ENCODE measurements at places on chromosomes 4 and X.
A peak's percentile ranks its signal among the peaks of the same experiment; 100 is the strongest.

- DNase-seq, result no peak
Measured at GRCh38 chr4:95601356-95601755, 52.6 kb upstream of the UNC5C start.

DNA sequence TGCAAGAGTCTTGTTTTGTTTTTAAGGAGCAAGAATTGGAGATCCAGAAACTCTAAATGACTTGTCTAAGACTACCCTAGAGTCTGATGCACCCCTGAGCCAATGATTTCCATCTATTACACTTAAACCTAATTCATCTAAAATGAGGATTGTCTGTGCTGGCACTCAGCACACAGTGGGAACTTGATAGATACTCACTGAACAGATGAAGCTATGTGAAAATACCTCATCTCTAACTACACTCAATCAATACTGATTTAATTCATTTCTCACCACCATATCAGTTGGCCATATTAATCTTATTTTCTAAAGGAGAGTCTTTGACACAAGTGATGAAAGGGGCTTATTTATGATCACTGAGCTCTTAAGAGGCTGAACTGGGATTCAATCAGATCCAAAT is 262.1 kb downstream of the HS3ST1 start:
- DNase-seq, result no peak

DNA sequence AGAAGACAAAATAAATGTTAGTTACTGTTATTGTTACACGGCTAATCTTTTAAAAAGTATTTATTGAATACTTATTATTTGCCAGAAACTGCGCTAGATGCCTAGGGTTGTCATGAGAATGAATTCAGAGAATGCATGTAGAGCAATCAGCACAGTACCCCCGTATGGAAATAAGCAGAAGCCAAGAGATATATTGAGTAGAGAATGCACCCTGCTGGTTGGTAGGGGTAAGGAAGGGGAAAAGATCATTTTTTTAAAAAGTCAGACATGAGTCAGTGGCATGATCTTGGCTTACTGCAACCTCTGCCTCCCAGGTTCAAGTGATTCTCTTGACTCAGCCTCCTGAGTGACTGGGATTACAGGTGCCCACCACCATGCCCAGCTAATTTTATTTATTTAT is 13.1 kb upstream of the DRP2 start:
- no peak for DNase-seq

DNA sequence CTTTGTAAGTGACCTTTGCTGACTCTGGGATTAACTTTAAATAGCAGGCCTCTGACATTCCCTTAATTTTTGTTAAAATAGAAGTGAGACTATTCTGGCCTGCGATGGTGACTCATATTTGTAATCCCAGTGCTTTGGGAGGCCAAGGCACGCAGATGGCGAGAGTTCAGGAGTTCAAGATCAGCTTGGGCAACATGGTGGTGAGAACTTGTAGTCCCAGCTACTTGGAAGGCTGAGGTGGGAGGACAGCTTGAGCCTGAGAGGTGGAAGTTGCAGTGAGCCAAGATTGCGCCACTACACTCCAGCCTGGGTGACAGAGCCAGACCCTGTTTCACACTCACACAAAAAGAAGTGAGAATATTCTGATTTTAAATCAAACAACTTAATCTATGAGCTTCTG is 27.3 kb downstream of the ZNF330 start:
- DNase-seq, result no peak

DNA sequence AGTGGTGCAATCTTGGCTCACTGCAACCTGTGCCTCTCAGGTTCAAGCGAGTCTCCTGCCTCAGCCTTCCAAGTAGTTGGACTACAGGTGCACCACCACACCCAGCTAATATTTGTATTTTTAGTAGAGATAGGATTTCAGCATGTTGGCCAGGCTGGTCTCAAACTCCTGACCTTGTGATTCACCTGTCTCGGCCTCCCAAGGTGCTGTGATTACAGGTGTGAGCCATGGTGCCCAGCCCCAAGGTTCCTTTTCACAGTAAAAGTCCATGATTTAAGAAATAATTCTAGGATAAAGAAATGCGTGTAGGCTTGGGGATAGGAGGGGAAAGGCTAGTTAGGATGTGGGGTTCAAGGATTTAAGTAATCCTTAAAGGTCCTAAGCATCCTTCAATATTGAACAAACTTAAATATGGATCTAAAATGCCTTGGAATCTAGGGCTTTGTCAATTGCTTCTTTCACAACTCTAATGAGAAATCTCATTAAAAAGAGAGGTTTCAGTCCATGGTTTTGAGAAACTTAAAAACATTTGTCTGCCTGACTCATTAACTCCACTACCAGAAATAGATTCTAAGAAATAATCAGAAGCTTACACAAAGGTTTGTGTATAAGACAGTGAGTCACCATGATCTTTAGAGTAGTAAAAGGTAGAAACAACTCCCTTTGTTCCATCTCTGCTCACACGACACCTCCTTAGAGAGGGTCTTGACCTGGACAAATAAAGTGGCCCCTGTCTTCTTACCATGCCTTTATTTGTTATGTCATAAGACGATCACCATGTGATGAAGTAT is 203.2 kb downstream of the PTTG2 start:
- no peak for DNase-seq

DNA sequence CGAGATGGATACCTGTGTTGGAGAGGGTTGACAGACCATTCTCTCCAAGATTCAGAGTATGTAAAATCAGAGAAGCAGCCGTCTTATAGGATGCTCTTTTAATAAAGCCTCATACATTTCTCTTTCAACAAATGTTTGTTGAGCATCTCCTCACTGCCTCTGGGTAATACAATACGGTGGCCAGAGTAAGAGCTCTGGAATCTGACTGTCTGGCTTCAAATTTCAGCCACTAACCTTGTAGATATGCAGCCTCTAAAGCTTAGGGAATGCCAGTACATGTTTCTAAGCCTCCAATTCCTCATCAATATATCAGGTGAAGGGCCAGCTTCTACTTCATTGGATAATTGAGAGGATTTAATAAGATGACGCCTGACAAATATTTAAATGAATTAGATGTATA is 61.3 kb downstream of the CLNK start:
- no peak for DNase-seq

GRCh38 chr4:41538887-41539498 is 1.0 kb downstream of the LIMCH1 start:
- peak; percentile 39 for DNase-seq

DNA sequence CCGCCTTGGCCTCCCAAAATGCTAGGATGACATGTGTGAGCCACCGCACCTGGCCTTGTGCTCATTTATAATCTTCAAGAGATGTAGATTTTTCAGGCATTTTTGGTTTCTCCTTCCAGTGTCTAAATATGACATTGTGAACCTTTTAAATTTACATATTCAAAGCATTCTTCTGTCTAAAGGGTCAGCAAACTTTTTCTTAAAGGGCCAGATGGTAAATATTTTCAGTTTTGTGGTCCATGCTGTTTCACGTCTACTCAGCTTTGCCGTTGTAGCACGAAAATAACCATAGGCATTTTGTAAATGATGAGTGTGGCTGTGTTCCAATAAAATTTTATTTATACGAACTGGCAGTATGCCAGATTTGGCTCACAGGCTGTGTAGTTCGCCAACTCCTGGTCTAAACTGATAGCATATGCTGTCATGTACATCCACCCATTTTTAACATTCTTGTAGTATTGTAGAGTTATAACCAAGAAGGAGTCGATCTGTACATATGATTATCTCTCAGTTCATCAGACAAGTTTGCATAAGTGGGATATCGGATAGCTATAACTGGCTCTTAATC is 12.7 kb upstream of the GCNA start:
- no peak for DNase-seq
